CD4-positive, alpha-beta T cell treated with Interleukin-17A for 4 hours (primary cell): ENCODE measurements at places on chromosomes 5 and 9.

DNA sequence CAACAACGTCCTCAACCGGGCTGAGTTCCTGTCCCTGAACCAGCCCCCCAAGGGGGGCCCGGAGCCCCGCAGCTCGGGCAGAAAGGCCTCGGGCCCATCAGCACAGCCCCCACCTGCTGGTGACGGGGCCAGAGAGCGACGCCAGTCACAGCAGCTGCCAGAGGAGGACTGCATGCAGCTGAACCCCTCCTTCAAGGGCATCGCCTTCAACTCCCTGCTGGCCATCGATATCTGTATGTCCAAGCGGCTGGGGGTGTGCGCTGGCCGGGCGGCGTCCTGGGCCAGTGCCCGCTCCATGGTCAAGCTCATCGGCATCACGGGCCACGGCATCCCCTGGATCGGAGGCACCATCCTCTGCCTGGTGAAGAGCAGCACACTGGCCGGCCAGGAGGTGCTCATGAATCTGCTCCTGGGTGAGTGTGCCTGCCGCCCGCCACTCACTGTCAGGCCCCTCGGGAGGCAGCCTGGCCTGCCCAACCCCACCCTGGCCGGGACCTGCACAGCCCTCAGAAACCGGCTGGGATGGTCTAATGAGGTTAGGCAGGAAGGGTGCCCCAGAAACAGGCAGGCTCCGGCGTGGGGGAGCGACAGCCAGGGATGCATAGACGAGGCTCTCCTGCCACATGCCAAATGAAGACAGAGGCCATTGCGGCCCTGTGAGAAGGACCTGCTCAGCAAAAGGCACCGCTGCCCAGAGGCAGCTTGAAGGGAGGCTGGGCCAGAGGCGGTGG, 678 bp downstream of the PLPP7 start:
- no peak for DNase-seq

GRCh38 chr5:174384509-174384947, 339.0 kb downstream of the NSG2 start:
- DNase-seq: no peak

GRCh38 chr5:3276896-3277295, 318.7 kb upstream of the IRX1 start:
- no peak for DNase-seq

DNA sequence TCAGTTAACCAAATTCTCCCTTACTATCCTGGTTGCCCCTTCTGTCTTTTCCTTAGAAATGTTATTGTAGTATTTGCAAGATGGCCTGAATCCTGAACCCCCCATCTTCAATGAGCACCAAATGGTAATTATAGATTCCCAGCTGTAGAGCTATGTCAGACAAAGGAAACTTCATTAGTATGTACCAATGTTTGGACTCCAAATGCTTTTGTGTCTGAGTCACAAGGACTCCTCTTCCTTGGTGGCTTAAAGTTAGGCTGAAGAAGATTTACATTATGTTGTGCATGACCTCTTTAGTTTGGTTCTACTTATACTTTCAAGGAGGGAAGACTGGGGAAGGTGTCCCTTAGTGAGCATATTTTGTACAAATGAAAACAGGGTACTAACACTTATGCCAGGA, 105.9 kb upstream of the CDKN2B start:
- no peak for DNase-seq

GRCh38 chr5:96896806-96897205, 20.5 kb downstream of the ERAP2 start:
- DNase-seq: no peak

GRCh38 chr5:67695369-67695768, 498.8 kb upstream of the CD180 start:
- DNase-seq: no peak

DNA sequence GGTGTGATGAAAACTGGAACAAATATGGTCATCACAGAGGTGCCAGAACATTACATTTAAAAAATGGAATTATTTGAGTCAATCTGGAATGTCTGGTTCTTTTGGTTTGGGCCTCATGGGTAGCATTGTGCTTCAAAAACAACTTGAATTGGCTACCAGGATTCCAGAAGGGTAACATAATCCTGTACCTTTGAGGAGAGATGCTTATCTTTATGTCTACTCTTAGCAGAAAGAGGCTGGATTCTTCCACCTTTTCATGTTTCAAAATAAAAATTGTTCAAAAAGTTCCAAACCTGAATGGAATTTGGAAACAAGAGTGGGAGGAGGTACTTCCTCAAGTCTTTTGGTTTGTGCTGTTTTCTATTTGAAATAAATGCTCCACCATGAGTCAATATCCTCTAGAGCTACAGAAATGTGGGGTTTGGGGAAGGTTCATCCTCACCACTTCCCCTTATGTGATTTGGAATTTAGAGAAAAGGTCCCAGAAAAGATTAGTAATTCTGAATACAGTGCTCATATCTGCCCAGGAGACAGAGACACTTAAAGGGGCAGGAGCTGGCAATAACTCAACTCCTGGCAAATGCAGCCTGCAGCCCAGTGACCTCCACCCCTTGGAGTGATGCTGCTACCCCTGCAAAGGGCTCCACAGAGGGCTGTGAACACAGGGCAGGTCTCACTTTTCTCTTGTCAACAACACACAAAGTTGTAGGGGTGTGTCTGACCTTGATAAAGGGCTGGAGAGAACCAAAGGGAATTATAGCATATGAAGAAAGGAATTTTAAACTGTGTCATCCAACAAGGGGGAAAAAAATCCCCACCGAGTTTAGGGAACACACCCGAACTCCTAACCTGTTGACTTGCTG, 272.8 kb downstream of the CWC27 start:
- no peak for DNase-seq

GRCh38 chr5:106418196-106418595, 1252.5 kb downstream of the EFNA5 start:
- DNase-seq: no peak

GRCh38 chr5:125310749-125311148, 564.3 kb upstream of the ZNF608 start:
- DNase-seq: no peak

GRCh38 chr5:1793966-1794900, 5.4 kb downstream of the MRPL36 start:
- DNase-seq: no peak

GRCh38 chr9:116924462-116925110, 237.5 kb downstream of the TRIM32 start:
- DNase-seq: no peak

GRCh38 chr5:76590027-76590426, 33.2 kb downstream of the F2RL2 start:
- DNase-seq: no peak

DNA sequence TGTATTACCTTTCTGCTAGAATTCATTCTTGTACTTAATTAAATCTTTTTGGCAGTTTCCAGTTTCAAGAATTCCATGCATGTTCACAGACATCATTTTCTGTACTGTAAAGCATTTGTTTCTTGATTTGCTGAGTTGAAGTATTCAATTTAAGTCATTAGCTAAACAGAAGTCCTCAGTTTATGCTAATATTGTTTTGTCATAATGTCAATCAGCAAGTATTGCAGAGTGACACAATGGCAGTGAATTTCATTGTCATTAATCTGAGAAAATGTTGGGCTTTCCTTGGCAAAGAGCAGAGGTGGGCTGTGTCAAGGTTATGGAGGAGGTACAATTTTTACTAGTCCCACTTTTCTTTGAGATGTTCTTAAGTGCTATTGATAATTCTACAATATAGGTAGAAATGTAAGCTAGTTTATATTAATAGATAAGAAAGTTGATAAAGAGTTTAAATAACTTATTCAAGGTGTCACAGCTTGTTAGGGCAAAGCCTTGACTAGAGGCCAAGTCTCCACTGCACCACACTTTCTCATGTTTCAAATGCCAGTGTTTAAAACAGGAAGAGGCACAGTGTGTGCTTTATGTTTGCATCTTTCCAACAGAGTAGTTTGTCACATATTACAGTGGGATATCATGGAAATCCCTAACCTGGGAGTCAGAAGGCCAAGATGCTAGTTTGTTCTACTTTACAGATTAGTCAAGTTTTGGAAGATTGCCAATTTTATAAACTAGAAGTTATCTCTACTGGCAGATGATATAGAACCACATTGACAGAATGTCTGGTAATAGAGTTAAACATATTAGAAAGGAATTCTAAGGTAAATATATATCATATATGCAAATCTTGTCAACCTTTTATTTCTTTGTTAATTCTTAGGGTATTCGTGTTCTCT, 56.3 kb downstream of the SLF1 start:
- DNase-seq: no peak

GRCh38 chr9:104808035-104808614, 44.2 kb downstream of the NIPSNAP3B start:
- DNase-seq: peak; percentile 14

- no peak for DNase-seq
Measured at GRCh38 chr5:163306421-163306820, 131.0 kb upstream of the CCNG1 start.

DNA sequence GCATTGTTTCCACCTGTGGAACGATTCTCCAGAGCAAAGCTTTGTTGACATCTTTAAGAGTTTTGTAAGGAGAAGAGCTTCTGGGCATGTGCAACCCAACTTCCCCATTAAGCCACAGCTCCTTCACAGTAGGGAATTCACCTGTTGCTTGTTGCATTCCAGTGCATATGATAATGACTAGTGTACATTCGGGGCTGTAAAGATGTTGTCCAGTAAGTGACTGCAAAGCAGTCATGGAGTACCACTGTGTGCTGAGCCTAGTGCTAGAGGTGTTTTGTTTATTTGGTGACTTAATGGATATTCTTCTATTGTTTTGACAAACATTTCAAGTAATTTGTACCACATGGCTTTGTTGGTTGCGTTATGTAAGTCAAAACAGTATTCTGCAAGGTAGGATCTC, 12.8 kb downstream of the UGCG start:
- DNase-seq: no peak

DNA sequence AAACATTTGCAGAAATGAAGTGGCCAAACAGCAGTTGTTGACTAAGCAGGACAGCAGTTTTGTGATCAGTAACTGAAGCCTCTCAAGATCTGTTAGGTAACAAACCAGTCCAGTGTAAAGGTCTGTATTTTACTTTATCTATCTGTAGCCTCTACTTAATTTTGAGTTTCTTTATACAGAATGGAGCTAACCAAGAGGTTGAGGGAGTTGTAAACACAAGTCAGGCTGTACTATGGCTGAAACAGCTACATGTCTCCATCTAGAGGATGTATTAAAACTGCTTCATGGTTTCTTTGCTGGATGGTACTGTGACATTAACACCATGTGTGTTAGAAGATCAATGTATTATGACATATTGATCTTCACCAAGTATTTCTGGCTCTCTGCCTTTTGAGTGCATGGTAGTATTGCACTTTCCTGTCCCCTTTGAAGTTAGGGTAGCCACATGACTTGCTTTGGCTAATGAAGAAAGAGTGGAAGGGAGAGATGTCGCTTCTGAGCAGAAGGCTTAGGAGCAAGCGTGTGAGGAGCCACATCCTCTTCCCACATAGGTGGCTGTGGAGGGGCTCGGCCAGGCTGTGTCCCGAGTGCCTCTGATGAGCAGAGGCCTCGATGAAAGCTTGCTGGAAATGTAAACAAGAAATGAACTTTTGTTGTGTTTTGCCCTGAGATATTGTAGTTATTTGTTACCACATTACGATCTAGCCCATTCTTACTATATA, 105.6 kb upstream of the PCA3 start:
- DNase-seq: no peak

GRCh38 chr9:133701981-133702797, 36.0 kb downstream of the SARDH start:
- DNase-seq: peak; percentile 90

GRCh38 chr9:126096340-126096739, 230.3 kb upstream of the MVB12B start:
- DNase-seq: no peak

DNA sequence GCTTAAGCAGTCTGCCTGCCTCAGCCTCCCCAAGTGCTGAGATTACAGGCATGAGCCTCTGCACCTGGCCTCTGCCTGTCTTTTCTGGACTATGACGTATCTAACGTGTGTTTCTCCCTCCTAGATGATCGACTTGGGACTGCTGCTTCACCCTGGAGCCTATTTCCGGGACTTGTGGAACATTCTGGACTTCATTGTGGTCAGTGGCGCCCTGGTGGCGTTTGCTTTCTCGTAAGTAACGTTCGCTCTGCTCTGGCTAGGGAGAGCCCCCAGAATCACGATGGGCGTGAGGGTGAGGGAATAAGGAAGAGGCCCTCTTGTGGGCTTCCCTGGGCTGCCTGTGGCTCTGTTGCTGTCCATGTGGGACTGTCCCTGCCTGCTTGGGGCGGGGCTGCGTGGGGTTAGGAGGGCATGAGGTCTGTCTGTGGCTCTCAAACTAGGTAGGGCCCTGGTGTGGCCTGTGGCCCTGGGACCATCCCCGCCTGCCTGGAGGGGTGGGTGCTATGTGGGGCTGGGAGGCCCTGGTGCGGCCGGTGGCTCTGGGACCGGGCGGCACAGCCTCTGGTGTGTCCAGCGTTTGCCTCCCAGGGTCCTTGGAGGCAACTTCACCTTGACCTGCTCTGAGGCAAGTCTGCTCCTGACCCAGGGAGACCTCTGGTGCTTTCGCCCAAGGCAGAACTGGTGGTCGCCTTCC, 171.7 kb downstream of the CACNA1B start:
- no peak for DNase-seq

DNA sequence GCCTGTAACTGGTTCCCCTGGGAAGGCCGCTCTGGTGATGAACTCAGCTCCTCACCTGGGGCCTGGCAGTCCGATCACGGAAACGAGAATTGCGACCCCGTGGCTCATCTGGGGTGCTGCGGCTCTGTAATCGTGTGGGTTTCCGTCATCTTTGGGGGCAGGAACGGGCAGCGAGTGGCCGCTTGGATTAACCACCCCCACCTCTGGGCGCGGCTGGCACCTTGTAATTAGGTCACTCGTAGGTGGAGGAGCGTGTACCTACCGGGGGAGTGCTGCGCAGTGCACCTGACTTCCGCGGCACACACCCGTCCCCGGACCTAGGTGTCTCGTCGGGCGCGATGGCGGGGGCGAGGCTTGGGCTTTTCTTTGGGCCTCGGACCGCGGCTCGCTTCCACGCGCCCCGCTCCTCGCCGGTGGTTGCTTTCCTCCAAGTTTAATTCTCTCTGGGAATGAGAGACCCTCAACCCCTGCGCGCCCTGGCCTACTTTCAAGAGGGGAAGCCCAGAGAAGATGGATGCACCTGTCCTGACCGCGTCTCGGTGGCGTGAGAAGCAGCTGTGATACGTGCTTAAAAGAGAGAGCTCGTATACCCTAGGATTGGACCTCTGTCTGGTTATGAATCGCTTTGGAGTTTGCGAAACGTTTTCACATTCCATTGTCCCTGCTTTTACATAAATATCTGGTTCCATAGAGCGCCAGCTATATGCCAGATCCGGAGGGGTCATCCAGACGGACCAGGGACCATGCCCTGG, 744 bp upstream of the PPP2CA start:
- no peak for DNase-seq

- DNase-seq: no peak
Measured at GRCh38 chr5:167489202-167489601, 802.2 kb upstream of the WWC1 start.

- peak; percentile 69 for DNase-seq
Measured at GRCh38 chr9:112334432-112334841, 1.0 kb upstream of the PTBP3 start.

- no peak for DNase-seq
Measured at GRCh38 chr5:171891595-171891994, 106.0 kb downstream of the SMIM23 start.
